Renal cortical epithelial cell (primary cell): ENCODE measurements at places on chromosomes 1 and 21.

GRCh38 chr1:233631810-233632405 is 18.0 kb downstream of the KCNK1 start:
- peak; percentile 92 for DNase-seq

GRCh38 chr1:207054491-207054890 is 1.4 kb downstream of the PFKFB2 start:
- no peak for DNase-seq

GRCh38 chr1:41718497-41718896 is 200.2 kb downstream of the HIVEP3 start:
- DNase-seq: peak; percentile 20

GRCh38 chr1:19654886-19655717 is 9.6 kb upstream of the HTR6 start:
- DNase-seq: no peak

DNA sequence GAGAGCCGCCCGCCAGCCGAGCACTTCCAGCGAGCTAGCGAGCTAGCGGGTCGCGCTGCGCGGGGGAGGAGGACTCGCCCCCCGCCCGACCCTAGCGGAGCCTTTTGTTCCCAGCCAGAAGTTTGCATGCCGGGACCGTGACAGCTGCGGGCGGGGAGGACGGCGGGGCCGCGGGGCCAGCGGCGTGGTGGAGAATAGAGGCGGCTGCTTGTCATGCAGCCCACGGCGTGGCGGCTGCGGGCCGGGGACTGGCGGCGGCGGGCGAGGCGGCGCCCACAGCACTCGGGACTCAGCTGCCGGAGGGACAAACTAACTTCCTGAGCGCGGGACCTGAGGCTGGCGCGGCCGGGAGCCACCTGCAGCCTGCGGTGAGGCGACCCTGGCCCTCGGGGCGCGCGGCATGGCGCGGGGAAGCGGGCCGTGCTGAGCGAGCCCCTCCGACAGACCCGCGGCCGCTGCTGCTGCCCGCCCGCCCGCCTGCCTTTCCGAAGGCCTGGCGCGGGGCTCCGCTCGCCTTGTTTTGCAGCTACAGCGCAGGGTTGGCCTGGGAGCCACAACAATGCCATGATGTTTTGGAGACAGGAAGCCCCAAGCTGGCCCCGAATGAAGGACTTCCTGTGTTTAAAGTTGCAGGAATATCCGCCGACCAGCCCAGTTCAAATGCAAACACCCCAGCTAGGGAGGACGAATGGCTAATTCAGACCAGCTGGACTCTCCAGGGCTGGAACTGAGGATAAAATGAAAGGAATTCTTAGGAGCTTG is 82.2 kb upstream of the BMP8A start:
- no peak for DNase-seq

DNA sequence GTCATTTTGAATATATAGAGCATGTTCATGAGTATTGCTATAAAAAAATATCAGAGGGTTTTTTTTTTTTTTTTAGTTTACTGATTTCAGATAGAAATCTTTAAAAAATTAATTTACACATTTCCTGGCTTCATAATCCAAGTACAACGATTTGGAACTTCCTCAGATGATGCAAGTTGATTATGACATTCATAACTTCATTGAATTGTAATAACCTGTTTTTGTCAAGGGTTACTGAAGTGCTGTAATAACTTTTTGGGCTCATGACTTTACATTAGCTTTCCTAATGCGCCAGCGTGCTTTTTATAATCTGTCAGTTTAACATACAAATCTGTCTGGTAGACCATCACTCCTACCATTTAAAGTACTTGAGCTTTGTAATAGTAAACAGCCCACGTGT is 81.3 kb downstream of the SASS6 start:
- no peak for DNase-seq

DNA sequence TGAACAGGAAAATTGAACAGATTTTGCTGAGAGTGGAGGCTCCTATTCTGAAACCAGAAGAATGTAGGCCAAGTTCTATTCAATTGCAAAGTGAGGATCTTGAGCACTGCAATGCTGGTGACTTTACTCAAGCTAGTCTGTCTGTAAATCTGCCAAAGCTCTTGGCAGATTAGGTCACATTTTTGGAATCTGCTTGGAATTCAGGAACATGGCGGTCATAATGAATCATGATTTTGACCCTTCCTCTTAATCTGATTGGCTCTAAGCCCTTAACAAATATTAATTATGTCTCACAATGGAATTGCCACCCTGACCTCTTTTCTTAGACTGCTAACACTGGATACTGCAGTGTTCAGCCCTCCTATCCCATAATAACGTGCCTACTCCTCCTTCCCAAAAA is 7.2 kb upstream of the GNG12 start:
- peak; percentile 62 for DNase-seq

GRCh38 chr1:165883056-165883455 is 55.6 kb downstream of the UCK2 start:
- DNase-seq: peak; percentile 53

- DNase-seq: no peak
Observed at GRCh38 chr1:219661464-219662092, 48.7 kb upstream of the ZC3H11B start.
